ENCODE measurements at places on chromosomes 11 and 22.

DNA sequence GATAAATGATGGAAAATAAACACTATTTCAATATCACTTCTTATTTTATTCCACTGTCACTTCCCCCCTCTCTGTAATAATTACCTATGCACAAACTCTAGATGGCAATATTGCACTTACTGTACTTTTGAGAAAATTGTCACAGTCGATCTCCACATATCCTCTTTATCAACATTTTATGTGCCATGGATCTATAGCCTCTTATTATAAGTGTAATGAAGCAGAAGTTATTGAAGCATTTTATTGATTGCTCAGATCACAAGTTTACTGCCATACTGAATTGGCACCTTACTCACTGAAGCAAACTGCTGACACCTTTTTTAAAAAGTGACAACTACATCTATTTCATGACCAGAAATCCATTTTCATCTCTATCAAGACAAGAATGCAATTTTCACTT lies 133.4 kb downstream of the DCDC1 start:
- no peak for DNase-seq

GRCh38 chr11:1877211-1878136 lies 14.2 kb downstream of the PRR33 start:
- no peak for DNase-seq

GRCh38 chr22:49213731-49214352 lies 613.8 kb downstream of the BRD1 start:
- DNase-seq, result no peak

DNA sequence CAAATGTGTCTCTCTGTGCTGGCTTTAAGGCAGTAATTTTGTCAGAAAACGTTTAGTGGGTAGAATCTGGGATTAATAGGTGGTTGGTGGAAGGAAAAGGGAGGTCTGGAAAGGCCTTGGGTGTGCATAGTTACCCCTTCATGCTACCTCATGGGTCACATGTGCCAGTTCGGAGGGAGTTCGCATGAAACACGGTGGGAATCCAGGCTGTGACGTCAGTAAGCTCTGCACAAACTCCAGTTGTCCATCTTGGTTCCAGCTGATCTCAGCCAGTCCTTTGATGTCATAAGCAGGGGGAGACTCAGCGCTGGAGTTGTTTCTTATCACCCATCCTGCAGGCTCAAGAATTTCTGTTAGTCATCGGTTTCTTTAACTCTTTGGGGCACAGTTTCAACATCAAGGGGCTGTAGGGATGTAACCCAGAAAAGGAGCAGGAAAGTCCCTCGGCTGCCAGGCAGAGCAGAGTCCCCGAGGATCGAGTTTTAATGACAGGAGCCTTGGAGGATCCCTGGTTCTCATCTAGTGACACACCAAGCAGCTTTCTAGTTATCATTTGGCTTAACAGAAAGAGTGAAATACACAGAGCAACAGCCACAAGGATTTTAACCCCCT lies 28.9 kb downstream of the MOV10L1 start:
- DNase-seq, result no peak

DNA sequence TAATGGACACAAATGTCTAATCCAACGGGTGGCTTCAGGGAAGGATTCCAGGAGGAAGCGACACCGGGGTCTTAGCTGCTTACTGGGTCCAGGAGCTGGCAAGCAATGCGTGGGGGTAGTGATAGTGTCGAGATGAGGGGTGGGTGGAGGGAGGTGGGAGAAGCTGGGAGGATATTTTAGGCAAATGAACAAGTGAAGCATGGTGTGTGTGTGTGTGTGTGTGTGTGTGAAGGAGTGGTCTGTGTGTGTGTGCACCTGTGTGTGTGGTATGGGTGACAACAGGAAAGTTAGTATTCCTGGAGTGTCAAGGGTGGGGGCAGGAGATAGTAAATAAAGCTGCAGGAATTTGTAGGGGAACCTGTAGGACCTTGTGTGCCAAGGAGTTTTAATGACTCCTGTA lies 126.9 kb upstream of the ZBED5 start:
- no peak for DNase-seq

DNA sequence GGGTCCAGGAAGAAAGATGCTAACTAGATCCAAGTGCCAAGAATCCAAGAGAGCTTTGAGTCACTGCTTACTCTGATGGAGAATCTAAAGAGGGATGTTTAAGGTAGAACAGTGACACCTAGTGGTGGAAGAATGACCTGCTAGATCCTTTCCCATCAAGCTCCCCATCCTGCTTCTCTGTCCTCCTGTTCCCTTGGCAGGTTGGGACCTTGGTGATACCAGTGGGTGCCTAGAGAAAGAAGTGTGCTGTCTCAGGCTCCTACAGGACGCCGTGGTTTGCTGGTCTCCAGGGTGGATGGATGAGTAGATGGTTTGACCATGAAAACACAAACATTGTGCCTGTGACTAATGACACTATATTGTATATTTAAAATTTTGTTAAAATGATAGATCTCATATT lies 383.7 kb downstream of the TMEM135 start:
- no peak for DNase-seq

- DNase-seq, result no peak
Observed at GRCh38 chr11:19769820-19770219, 57.2 kb downstream of the NAV2 start.

GRCh38 chr11:104547996-104548661 lies 350.1 kb downstream of the CASP12 start:
- DNase-seq, result no peak

- DNase-seq, result no peak
Observed at GRCh38 chr11:126502982-126503381, 147.5 kb downstream of the ST3GAL4 start.

- no peak for DNase-seq
Observed at GRCh38 chr22:29277927-29278326, 9.9 kb downstream of the EWSR1 start.

GRCh38 chr22:35380537-35381423 lies at the start of gene HMOX1:
Gene HMOX1, plus strand, starts transcription at chr22:35381096. Its CDS starts 78 bp downstream, at chr22:35381174.
- peak; percentile 51 for DNase-seq

- DNase-seq, result no peak
Observed at GRCh38 chr11:126113515-126113957, 50.9 kb upstream of the CDON start.

DNA sequence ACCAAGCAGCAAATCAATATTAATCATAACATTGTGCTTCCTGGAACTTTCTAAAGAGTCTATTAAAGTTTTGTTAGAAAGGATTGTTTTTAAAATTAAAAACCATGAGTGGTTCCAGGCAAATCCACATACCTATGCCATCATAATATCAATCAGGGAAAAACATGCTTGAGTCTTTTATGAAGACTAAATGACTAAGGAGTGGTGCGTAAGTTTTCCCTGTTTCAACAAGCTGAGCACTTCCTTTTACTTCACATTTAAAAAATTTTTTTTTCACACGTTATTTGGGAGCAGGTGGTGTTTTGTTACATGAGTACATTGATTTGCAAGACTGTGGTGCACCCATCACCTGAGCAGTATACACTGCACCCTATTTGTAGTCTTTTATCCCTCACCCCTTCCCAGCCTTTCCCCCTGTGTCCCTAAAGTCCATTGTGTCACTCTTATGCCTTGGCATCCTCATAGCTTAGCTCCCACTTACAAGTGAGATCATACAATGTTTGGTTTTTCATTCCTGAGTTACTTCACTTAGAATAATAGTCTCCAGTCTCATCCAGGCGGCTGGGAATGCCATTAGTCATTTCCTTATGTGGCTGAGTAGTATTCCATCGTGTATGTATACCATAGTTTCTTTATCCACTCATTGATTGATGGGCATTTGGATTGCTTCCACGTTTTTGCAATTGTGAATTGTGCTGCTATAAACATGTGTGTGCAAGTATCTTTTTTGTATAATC lies 1190.3 kb upstream of the RAG2 start:
- no peak for DNase-seq

DNA sequence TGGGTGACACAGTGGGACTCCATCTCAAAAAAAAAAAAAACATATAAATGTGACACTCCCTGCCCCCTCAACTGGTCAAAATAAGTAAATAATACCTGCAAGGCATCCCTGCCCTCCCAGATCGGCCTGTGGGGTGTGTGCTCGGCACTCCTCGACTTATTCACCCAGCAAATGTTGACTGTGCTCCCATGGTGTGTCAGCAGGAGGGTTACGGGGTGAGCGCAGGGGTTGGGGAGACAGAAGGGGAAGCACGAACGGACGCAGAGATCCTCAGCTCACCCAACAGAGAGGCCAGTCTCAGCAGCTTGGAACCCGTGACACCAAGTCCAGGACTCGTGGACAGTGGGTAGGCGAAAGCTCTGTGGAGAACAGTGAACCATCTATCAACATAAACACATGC lies 1.6 kb upstream of the ADM2 start:
- no peak for DNase-seq

- no peak for DNase-seq
Observed at GRCh38 chr11:32526760-32527159, 56.9 kb upstream of the EIF3M start.

DNA sequence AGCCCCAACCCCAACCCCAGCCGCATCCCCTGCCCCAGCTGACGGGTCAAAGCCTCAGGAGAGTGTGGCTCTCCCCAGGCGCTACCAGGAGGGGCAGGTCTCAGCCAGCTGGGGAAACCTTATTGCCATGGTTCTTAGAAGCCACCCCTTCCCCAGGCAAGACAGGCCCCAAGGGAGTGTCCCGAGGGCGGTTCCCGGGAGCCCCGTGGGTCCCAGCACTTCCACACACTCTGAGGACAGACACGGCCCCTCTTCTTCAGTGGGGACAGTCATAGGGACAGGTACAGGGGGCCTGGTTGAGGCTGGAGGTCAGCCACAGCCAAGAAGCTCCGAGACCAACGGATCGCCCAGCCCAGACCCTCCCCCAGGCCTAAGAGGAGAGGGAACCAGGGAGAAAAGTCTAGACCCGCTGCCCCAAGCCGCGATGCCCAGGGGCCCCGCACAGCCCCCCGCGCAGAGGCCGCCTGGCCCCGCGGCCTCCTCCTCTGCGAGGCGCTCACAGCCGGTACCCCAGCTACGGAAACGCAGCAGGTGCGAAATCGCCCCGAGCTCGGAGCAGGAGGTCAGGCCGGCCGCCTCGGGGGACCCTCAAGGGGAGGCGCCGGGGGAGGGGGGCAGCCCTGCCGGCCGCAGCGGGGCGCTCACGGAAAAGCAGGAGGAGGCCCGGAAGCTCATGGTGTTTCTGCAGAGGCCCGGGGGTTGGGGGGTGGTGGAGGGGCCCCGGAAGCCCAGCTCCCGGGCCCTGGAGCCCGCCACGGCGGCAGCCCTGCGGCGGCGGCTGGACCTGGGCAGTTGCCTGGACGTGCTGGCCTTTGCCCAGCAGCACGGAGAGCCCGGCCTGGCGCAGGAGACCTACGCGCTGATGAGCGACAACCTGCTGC lies 2.6 kb downstream of the KLHDC7B start:
- DNase-seq, result peak; percentile 72

DNA sequence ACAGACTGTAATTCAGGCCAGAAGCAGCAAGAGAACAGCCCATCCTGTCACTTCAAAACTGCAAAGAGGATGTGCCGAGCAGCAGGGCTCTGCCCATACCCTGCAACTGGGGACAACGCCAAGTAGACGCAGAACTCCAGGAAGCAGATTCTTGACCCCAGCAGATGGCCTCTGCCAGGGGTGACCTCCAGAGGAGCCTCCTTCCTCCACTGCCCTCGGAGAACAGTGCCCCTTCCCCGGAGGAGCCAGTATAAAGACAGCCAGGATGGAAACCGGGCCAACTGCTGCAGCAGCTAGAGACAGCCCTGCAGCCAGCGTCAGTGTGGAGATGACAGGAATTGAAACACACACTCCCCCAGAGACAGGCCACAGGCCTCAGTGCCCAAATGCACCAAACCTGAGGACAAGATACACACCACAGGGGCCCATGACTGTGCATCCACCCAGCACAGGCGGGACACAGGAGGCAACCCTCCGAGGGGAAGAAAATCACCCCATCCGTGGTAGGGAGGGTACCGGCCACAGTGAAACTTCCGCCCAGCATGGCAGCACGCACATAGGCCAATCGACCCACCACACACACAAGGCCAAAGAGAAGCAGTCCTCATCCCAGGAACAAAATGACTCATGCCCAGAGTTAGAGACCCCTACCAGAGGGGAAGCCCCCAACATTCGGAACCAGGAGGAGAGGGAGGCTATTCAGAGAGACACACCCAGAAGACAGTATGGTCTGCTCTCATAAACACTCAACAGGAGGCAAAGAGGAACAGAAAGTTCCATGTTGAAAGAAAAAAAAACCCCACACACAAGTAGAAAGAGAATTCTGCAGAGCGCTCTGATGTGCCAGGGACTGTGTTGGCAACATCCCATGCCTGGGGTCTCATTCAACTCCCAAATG lies 5.6 kb downstream of the AHNAK start:
- no peak for DNase-seq

DNA sequence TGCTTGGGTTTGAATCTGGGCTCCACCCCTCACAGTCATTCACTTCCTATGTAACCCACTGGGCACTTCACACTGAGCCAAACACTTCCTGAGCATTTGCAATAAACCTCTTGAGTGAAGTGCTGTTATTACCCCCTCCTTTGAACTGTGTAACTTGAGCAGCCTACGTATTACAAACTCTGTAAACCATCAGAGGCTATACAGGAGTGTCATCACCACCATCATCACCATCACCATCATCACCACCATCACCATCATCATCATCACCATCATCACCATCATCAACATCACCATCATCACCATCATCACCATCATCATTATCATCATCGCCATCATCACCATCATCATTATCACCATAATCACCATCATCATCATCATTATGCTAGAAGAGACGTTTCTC lies 18.4 kb downstream of the RTL6 start:
- DNase-seq, result no peak

DNA sequence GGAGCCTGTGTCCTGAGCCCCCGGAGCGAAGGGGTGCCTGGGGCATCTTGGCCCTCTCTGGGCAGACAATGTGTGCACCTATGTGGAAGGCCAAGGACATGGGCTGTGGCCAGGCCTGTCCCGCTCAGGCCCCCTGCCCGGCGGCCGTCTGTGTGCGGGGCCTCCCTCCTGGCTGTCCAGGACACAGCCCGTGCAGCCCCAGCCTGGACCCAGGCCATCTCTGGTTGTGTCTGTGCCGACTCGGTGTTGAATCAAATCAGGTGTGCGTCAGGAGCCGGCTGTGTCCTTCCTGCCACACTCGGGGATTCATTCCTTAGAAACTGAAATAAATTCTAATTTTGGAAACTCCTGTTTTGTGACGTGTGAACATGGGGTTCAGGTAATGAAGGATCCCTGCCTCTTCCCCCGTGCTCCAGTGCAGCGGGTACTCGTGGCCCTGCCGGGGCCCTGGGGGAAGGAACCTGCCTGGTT lies 1.5 kb upstream of the SELENOO start:
- peak; percentile 28 for DNase-seq

GRCh38 chr11:45913942-45914635 lies 3.6 kb downstream of the PEX16 start:
- DNase-seq, result no peak

DNA sequence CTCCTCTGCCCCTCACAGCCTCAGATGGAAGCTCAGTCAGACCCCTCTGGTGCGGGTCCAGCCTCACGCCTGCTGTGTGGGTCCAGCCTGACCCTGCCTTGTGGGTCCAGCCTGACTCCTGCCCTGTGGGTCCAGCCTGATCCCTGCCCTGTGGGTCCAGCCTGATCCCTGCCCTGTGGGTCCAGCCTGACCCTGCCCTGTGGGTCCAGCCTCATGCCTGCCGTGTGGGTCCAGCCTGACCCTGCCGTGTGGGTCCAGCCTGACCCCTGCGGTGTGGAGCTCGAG lies 445.3 kb downstream of the BRD1 start:
- DNase-seq, result no peak

All from CD4-positive, alpha-beta T cell (primary cell).